ENCODE measurements at places on chromosomes 7 and 10.

DNA sequence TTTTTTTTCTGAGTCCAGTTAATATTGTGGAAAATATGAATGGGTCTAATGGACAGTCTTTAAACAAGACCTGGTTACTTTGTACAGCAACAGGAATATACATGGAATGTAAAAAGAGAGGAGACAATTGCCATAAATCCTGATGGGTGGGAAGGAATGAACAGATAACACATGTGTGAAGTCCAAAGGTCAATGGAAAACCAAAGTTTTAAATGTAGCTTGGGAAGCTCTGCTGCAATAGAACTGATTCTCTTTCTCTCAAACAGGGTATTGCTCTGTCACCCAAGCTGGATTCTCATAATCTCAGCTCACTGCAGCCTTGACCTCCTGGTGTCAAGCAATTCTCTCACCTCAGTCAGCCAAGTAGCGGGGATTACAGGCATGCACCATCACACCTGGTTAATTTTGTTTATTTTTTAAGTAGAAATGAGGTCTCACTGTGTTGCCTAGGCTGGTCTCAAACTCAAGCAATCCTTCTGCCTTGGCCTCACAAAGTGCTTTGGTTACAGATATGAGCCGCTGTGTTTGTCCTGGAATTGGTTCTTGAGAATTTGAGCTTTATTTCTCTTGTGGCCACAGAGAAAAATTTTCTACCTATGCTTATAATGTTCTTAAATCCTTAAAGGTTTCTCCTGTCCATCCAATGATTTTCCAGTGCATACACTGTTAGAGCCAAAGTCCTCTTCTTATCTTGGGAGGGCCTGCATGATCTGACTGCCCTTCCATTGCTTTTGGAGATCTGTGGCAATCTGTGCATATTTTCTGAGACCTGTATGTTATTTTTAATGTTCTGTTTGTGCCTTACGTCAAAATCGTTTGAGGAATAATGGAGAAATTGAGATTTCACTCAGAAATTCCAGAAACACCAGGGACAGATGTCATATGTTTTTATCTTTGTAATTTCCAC, 30.7 kb upstream of the ZNF92 start:
- no peak for DNase-seq

GRCh38 chr7:111887734-111888133, 318.5 kb downstream of the DOCK4 start:
- no peak for DNase-seq

- no peak for DNase-seq
Observed at GRCh38 chr10:194281-194680, 59.0 kb downstream of the ZMYND11 start.

- DNase-seq = peak; percentile 42
Observed at GRCh38 chr10:59678884-59679301, 30.8 kb downstream of the SLC16A9 start.

DNA sequence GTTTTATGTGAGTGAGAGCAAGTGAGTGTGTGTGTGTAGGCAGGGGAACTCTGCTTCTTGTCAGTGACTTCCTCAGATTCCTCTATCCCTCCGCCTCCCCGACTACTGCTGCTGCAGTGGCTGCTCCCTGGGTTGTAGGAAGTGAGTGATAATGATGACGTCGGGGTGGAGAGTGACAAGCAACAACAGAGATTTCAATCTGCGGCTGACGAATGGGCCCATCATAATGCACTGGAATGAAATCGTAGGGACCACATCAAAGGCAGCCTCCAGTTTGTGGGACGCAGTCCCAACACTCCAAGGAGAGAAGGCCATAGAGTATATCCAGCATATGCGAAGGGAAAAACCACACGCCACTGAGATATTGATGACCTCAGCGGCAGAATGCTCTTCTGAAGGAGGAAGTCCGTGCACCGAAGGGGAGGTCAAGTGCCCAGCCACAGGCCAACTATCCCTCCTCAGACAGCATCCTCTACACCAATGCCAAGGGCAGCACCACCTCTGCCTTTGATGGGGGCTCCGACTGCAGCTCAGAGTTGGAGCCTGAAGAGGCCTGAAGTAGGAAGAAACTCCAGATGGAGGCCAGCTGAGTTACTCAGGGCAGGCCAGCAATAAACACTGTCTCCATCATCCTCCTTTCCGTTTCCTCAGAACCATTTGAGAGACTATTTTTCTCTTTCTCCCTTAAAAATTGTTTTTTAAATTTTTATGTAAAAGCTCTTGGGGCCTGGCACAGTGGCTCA, 11.3 kb upstream of the STMP1 start:
- DNase-seq = peak; percentile 72

- DNase-seq = no peak
Observed at GRCh38 chr10:48813291-48813690, 126.3 kb downstream of the LRRC18 start.

- DNase-seq = no peak
Observed at GRCh38 chr10:123148414-123149161, 652 bp downstream of the HMX2 start.

DNA sequence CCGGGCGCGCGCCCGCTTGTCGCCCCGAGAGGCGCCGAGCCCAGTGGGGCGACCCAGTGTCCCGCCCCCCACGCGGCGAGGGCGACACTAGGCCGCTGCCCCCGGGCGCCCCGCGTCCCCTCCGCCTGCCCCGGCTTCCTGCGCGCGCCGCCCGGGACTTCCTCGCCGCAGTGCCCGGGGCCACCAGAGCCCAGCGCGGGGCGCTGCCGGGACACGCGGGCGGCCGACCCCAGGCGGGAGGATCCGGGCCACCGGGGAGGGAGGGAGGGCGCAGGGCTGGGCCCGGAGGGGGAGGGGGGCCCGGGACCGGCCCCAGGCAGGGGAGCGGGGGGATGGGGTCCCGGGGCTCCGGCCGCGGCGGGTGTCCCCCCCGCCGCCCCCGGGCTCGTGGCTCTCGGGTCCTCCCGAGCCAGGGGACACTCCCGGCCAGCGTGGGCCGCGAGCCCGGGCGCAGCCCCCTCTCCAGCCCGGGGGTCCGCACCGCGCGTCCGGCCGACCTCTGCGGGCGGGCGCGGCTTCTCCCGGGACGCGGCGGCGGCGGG, 435 bp upstream of the PWWP2B start:
- peak; percentile 83 for DNase-seq

- DNase-seq = peak; percentile 73
Observed at GRCh38 chr7:20561466-20561865, 54.0 kb upstream of the ABCB5 start.

DNA sequence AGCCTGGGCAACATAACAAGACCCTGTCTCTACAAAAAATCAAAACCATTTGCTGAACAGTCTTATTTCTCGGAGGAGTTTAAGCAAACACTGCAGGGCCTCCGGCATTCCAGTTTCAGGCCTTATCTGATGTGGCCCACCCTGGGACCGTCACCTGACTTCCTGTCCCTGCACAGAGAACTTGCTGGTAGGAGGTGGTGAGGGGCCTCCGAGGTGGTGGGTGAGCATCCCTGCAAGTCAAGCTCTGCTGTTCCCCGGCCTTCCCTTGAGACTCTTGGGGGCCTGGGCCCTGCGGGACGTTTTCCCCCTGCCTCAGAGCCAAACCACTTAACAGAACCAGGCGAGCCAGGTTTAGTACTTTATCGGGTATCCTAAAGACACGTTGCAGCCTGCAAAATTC, 44.5 kb upstream of the AP5Z1 start:
- no peak for DNase-seq

- peak; percentile 62 for DNase-seq
Observed at GRCh38 chr10:18582803-18583202, 68.6 kb downstream of the NSUN6 start.

- DNase-seq = no peak
Observed at GRCh38 chr10:113049881-113050280, 99.8 kb downstream of the TCF7L2 start.

All from astrocyte of the hippocampus (primary cell).